Upper lobe of left lung (tissue), 6 donors: ENCODE measurements at places on chromosomes 11 and 22. TPM values are rescaled to one million over a fixed set of nuclear protein-coding genes. Genes with fewer than 3 reads are reported as not detected.

Gene C22orf15
- 3.5 TPM for total RNA-seq

Gene C11orf16
- total RNA-seq = 7.8 TPM

Gene CDKN1C
- total RNA-seq = 32.5 TPM

Gene CCDC179
- total RNA-seq = not detected

Gene LMO2
- total RNA-seq = 40.5 TPM

Gene FGF4
- not detected for total RNA-seq

Gene PHETA2
- 14.6 TPM for total RNA-seq

DNA sequence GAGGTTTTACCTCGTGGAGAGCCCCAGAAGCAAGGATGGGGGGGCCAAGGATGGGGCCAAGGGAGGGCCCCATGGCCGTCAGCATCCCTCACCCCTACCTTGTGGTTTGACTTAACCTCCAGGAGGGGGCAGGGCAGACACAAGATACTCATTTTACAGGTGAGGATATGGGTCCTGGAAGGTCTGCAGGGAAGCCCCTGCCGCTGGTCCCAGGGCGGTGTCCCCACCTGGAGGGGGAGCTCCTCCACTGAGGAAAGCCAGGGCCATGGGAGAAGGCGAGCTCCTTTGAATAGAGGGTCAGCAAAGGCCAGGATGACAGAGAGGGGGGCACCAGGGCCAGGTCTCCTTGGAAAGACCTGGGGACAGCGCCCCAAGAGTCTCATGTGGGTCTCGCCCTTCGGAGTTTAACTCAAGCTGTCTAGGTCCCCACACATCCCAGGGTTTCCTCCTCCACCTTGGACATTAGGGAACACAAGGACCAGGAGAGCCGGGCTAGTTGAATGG lies 5.9 kb upstream of the ADORA2A start:
- DNase-seq = no peak

DNA sequence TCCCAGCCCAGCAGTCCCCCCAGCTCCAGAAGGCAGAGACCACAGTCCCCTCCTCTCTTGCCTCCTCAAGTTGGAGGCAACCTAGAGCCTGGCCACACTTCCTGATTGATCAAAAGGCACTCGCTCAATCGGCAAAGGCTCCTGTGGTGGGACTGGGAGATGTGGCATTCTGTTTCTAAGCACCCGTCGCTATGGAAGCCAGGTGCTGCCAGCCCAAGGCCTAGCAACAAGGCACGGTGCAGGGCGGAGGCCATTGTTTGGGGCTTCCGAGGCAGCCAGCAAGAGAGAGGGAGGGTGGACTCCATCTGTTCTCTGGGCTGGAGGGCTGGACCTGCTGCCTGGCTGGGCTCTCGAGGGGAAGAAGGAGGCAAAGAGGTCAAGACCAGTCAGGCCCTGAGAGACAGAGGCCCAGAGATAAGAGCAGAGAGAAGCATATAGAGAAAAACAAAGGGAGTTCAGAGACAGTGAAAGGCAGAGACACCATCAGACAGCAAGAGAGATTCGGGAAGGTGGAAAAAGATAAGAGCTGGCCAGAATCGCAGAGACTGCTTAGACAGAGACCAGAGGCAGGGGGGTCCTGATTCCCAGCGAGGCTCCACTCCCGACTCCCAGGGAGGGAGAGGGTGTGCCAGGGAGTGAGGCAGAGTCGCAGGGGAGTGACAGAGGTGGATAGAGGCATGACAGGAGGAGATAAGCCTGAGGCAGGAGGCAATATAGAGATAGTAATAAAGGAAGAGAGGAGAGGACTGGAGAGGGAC lies 21.2 kb downstream of the PDE2A start:
- no peak for DNase-seq

- DNase-seq = no peak
These were observed at the start of gene PTGDR2 for GRCh38 chr11:60855726-60856633. TSS of gene PTGDR2 (minus strand) at chr11:60855950. CDS start at chr11:60853722, 2,228 bp downstream.
